ENCODE measurements at places on chromosomes 2 and 18. TPM values are rescaled to one million over a fixed set of nuclear protein-coding genes. Genes with fewer than 3 reads are reported as not detected.

DNA sequence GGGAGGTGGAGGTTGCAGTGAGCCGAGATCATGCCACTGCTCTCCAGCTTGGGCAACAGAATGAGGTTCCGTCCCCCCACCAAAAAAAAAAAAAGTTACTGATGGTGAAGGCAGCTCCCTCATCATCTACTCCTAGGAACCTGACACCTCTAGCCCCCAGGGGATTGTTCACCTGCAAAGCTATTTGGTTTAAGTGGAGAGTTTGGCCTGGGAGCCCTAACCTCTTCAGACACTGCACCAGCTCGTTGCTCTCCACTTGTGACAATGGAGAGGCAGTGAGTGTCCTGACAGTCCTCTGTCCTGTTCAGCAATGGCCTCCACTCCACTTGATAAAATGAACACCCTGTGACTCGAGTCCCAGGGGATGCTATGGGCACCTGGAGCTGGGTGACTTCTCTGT is 43.5 kb downstream of the ATP6V1C2 start:
- H3K36me3 ChIP-seq: no peaks in the 10 kb centered on the region

Gene NYAP2
- not detected for total RNA-seq

DNA sequence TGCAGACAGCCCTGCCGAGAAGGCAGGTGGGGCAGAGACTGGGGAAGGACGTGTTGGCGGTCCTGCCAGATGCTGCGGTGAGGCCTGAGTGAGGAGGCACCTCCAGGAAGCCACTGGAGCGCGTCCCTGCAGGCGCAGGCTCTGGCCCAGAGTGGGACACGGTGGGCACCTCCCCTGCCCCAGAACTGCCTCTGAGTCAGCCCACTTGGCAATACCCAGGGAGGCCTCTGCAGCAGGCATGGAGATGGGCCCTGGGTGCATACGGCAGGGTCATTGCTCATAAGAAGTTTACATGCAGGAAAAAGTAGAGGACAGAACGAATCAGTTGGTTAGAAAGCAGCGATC is 195.9 kb downstream of the TFCP2L1 start:
- no peak overlapping the region for H3K4me3 ChIP-seq
- DNase-seq: no peak
- H3K27ac ChIP-seq: no peak overlapping the region
- no peaks in the 10 kb centered on the region for H3K4me1 ChIP-seq
- no peaks in the 10 kb centered on the region for H3K27me3 ChIP-seq

- no peak overlapping the region for H3K4me3 ChIP-seq
- no peaks in the 10 kb centered on the region for H3K4me1 ChIP-seq
- H3K27me3 ChIP-seq: peaks cover 5% of the 10 kb centered on the region
- no peak for DNase-seq
- H3K27ac ChIP-seq: no peak overlapping the region
Measured at GRCh38 chr2:133885847-133886246, 317.6 kb upstream of the NCKAP5 start.

Gene CTAGE1
- not detected for total RNA-seq
